ENCODE measurements at places on chromosomes 5 and 9.

DNA sequence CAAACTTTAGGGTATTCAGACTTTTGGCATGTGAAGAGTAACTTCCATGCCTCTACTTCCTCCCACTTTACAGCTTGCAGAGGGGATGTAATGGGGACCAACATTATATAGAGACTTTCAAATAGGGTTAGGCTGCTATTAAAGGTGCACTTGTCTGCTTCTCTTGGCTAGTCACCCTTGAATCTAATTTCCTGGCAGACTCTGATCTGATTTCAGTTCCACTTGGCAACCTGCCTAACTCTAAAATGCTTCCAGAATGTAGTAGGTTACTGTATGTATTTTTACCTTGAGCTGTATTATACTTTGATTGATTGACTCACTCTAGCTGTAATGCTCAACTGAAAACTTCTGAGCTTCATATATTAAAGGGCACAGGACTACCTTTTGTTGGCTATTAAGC, 693.4 kb downstream of the KCTD16 start:
- no peak for DNase-seq

DNA sequence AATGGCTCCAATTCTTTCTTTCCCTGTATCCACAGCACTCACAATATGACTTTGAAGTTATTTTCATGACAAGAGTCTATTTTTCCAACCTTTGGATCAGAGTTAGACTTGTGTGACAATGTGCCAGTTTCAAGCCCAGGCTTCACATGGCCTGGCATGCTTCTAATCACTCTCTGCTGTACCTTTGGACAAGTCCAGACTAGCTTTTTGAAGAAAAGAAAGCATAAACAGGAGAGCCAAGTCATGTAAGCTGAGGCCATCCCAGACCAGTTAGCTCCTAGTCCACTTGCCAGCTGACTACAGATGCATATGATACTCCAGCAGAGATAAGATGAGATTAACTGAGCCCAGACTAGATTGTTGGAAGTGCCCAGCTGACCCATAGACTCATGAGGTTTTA, 513.6 kb upstream of the C9orf72 start:
- no peak for DNase-seq

DNA sequence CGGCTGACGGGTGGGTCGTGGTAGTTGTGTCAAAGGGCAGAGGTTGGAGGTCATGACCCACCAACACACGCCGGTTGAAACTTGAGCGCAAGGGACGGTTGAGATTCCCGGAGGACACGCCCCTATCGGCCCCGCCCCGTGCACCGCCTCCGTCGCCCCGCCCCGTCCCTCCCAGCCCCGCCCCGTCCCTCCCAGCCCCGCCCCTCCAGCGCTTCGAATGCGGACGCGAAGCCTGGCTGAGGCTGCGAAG, 226 bp upstream of the RANBP17 start:
- no peak for DNase-seq

GRCh38 chr5:158351485-158352125, 492.7 kb upstream of the CLINT1 start:
- no peak for DNase-seq

DNA sequence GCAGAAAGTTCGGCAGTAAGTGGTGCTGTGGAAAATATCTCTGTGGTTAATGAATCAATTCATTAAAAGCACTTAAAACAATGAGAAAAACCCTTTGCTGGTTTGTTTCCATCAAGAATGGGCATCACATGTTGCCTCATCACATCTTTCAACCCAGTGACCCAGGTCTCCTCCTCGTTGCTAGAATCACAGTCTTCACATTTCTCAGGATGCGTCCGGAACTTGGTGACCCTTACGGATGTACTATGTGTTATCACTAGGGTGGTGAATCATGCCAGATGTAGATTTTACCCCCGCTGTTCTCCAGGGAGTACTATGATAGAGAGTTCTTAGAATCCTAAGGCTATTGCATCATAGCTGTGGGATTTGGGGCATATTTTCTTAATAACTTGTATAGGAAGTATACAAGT, 217.9 kb upstream of the KLF4 start:
- no peak for DNase-seq

GRCh38 chr5:115389799-115390382, 93.4 kb upstream of the CCDC112 start:
- no peak for DNase-seq

DNA sequence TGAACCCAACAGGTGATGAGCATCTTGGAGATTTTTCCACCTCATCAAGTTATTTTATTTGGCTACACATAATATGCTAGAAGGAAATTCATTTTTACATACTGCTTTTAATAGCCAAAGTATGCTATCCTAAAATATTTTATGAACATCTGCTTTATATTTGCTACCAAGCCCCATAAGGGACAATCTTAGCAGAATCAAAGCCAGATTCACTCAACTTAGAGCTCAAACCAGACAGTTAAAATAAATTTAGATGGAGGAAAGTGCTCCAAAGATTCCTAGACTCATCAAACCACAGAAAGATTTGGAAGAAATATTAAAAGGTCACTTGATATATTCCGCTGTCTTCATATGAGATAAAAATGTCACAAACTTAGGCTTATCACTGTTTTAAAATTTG, 637.1 kb upstream of the CCNG1 start:
- DNase-seq, result no peak

DNA sequence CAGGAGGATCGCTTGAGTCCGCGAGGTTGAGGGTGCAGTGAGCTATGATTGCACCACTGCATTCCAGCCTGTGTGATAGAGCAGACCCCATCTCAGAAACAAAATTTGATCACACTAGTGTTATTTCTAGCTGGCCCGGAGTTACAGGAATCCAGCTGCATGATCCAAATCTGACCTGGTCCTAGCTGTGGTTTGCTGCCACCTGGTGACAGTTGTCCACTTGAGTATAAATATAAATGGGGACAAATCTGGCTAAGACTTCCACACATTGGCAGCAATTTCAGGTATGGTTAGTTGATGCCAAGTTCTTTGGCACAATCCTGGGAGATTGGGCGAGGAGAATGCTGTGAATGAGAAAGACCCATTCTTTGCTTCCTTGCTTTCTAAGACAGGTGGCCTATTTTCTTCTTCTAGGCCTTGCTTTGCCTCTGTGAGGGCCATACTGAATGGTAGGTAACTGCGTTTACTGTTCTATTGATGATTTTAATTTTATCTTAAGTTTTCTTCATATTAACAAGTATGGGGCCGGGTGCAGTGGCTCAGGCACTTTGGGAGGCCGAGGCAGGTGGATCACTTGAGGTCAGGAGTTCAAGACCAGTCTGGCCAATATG, 35.4 kb downstream of the UBE2R2 start:
- peak; percentile 47 for DNase-seq
